ENCODE measurements at places on chromosomes 6 and 20.

DNA sequence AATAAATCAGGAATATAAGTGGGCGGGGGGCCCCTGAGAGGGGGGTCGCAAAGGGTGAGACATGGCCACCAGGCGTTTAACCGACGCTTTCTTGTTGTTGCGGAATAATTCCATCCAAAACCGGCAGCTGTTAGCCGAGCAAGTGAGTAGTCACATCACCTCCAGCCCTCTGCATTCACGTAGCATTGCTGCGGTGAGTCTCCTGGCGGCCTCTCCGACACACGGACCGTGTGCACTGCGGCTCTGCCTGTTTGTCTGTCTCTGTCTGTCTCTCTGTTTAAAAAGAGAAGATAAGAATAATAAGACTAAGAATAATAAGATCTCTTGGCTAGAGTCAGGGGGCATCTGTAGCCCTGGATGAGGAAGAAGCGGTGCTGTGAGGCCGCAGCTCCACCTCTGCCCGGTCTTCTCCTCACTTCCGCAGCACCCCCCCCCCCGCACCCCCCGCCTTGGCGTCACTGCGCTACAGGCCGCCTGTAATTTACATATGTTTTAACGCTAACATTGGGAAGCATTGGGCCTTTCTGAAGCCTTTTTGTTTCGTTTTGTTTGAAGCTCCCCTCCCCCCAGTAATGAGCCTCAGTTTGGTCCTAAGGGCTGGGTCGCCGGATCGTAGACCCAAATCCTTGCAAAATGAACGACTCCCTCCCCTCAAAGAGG is 993 bp downstream of the STX16 start:
- peak; percentile 78 for DNase-seq

GRCh38 chr20:58877050-58877975 is 24.8 kb downstream of the GNAS start:
- no peak for DNase-seq

- no peak for DNase-seq
These were observed 235.8 kb downstream of the SMOC2 start for GRCh38 chr6:168676552-168677322.

- no peak for DNase-seq
These were observed 3.7 kb downstream of the FBXO5 start for GRCh38 chr6:152979116-152979515.

- DNase-seq, result peak; percentile 72
These were observed 61.5 kb upstream of the HDDC2 start for GRCh38 chr6:125363039-125363823.

- no peak for DNase-seq
These were observed 684.3 kb downstream of the QKI start for GRCh38 chr6:164098857-164099267.

GRCh38 chr6:91486200-91486599 is 899.3 kb upstream of the MAP3K7 start:
- DNase-seq, result no peak

GRCh38 chr6:105645156-105645555 is 242.3 kb upstream of the PREP start:
- peak; percentile 48 for DNase-seq

DNA sequence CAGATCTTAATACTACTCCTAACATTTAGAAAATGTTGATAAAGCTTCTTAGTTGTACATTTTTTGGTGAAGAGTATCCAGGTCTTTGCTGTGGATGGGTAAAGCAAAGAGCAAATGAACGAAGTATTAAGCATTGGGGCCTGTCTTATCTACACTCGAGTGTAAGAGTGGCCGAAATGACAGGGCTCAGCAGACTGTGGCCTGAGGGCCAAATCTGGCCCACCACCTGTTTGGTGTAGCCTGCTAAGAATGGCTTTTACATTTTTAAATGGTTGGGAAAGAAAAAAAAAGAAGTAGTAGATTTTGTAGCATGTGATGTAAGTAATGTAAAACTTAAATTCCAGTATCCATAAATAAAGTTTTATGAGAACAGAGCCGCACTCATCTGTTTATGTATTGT is 19.4 kb upstream of the MAPK13 start:
- DNase-seq, result no peak

- DNase-seq, result no peak
These were observed 28.8 kb downstream of the ZMYND8 start for GRCh38 chr20:47327711-47328110.

GRCh38 chr6:139472351-139473015 is 98.0 kb upstream of the CITED2 start:
- no peak for DNase-seq

DNA sequence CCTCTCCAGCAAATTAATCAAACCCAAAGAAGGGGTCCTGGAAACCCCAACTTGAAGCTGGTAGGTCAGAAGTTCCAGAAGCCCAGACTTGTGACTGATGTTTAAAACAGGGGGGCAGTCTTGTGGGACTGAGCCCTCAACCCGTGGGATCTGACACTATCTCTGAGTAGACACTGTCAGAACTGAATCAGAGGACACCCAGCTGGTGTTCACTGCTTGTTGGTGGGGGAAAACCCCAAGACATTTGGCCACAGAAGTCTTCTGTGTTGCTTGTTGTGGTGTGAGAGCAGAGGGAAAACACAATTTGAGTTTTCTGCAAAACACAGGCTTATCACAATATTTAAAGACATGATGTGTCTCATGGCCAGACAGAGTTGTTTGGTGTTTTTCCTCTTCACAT is 29.9 kb downstream of the KIF13A start:
- DNase-seq, result no peak

GRCh38 chr6:4543596-4543995 is 232.6 kb upstream of the CDYL start:
- DNase-seq, result no peak

DNA sequence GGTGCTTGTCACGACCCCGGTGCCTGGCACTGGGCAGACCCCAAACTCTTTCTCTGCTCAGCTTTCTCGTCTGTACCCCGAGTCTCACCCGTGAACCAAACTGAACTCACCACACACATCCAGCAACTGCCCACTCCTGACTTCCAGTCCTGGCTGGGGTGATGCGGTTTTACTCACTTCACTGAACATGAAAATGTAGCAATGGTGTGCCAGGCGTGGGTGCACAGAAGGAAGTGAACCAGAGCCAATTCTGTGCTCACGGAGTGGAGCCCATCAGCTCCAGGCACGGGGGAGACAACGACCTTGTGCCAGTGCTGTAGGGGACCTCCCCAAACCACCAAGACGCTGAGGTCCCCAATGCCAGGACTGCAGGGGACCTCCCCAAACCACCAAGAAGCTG is 78.7 kb upstream of the AFDN start:
- no peak for DNase-seq

DNA sequence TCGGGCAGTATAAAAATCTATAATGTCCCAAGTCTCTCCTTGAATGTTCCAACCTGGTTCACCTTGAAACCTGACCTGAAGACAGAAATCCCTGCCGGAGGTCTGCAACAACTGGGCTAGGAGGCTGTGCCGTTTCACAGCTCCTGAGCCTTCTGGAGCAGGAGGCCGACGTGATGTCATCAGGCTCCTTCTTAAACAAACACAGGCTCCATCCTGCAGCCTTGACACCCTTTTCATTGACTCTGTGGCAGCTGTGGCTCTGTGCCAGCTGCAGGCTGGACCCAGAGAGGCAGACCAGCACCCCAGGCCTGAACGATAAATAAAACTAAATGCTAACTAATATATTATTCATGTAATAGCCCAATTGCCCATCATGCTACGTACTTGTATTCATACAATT is 483.9 kb downstream of the CD83 start:
- DNase-seq, result no peak

DNA sequence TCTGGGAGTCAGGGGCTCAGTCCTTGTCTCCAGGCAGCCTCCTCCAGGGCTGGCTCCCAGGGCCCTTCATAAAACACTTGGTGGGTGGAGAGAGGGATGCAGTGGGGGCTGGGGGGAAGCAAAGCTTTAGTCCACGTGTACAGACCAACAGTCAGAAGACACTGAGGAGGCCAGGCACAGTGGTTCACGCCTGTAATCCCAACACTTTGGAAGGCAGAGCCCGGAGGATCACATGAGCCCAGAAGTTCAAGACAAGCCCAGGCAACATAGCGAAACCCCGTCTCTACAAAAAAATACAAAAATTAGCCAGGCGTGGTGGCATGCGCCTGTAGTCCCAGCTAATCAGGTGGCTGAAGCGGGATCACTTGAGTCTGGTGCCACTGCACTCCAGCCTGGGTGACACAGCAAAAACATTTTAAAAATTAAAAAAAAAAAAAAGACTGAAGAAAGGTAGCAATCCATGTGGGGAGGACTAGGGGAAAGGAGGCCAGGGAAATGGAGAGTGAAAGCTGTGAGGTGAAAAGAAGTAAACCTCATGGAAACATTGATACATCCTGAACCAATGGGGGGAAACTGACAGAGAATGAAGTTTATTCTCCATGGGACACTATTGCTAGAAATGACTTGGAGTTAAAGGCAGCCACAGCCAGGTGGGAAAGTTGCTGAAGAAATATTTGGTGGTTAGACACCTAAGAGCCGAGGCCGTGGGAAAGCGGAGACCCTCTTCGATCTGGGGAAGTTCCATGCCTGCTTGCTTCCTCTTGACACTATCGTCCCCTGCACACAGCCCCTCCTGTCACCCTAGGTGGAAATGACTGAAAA is 35.4 kb downstream of the PIM1 start:
- DNase-seq, result no peak

- DNase-seq, result no peak
These were observed 50.4 kb upstream of the ENTPD6 start for GRCh38 chr20:25145131-25145530.

GRCh38 chr6:70163795-70164194 is 139.1 kb downstream of the COL9A1 start:
- DNase-seq, result no peak

DNA sequence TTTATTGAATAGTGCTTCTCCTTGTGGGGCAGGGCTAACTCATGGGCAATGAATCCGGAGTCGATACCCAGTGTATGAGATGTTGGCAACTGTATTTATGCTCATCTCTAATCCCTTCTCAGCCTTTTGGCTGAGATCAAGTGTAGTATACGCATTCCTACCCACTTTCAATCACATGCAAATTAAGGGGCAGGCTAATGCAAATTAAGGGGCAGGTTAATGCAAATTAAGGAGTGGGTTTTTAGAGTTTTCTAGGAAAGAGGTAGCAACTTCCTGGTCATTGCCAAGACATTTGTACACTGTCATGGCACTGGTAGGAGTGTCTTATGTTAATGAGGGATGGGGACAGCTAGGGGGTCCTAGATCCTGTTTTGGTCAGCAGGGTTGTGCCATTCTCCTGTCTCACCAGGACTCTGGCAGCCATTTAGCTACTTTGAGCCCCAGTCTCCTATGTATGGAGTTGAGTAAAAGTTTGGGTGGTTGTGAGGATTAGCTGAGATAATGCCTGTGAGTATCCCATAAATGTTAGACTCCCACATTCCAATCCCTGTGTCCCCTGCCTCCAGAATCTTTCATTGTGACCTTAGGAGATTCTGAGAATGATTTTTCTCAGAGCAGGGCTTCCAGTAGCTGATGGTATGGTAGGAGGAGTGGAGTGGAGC is at the start of gene CNBD2:
CNBD2 (plus strand) TSS at position 612 of the 662 bp plus-strand sequence. CDS start 173 bp downstream, outside the sequence.
- DNase-seq, result no peak

- no peak for DNase-seq
These were observed 37.0 kb upstream of the QKI start for GRCh38 chr6:163377561-163377960.

GRCh38 chr6:3355358-3356055 is 96.8 kb downstream of the PSMG4 start:
- no peak for DNase-seq

GRCh38 chr6:137767911-137768690 is 99.0 kb upstream of the TNFAIP3 start:
- peak; percentile 40 for DNase-seq

- DNase-seq, result no peak
These were observed 190.8 kb downstream of the MTFR2 start for GRCh38 chr6:136059308-136059707.

DNA sequence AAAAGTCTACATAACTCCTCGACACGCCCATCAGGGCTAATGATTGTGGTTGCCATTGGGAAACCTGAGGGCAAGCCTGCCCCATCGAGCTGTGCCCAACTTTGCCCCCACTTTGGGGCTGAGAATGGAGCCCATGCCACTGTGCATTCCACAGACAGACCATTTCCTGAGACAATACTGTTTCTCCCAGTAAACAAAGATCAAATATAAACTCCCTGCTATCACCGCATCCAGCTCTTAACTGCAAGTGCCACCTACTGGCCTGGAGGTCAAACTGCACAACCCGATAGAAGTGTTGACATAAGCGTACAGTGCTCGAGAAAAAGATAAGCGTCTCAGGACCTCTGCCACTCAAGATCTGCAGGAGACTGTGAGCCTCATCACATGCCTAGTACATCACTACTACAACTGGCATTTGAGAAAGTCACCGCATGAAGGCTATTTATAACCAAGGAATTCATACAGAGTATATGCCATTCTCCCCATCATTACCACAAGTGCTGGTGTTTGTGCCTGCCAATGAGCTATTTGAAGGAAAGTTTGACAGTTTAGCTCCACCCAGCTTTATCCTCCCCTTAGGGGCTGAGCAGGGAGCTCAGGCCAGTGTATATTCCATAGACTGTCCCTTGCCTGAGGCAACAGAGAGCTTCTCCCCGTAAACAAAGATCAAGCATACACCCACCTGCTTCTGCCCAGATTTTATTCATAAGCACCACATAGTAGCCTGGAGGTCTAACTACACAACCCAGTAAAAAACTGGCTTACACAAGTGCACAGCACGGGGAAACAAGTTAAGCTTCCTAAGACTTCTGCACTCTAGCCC is 4.5 kb upstream of the DEFB126 start:
- DNase-seq, result peak; percentile 3

GRCh38 chr6:149716181-149716963 is 1.5 kb downstream of the LATS1 start:
- DNase-seq, result peak; percentile 45

GRCh38 chr6:38143191-38144150 is 323.9 kb downstream of the ZFAND3 start:
- no peak for DNase-seq

DNA sequence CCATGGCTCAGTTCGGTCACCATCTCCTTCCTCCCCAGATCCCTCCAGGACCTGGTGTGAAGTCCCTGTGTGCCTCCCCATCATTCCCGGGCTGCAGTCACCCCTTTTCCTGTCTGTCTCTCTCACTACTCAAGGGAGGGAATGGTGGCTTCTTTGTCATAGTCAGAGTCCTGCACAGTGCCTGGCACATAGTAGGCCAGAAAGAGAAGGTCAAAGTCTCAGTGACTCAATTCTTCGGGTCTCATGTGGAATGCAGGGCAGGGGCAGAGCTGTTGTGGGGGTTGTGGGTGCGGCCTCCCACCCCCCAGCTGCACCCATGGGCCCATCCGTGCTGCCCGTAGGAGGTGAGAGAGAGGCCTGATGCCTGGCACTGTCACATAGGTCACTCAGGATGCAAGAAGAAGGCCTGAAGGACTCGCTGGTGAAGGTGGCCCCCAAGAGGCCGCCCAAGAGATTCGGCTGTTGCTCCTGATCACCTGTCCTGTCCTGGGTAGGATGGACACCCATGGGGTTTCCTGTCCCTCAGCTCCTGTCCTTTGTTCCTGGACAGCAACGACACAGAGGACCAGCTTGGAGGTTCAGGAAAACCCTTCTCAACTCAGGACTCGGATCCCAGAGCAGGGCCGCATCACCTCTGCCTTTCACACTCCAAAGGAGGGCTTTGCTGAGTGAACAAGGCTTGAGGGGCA is 34.1 kb downstream of the RAB44 start:
- no peak for DNase-seq

Data from adipocyte (in vitro differentiated cells).